ENCODE measurements at places on chromosomes 11 and 22. TPM values are rescaled to one million over a fixed set of nuclear protein-coding genes. Genes with fewer than 3 reads are reported as not detected.

The PRODH gene
- 0.85 TPM for total RNA-seq

The OTOG gene
- not detected for total RNA-seq

The MIOX gene
- total RNA-seq = not detected

The FJX1 gene
- 2.2 TPM for total RNA-seq

The P2RX3 gene
- total RNA-seq = not detected

The PGA5 gene
- total RNA-seq = 0.67 TPM

The ZBED5 gene
- 18.4 TPM for total RNA-seq

The MS4A3 gene
- not detected for total RNA-seq
